ENCODE measurements at places on chromosomes 13 and 19.

- DNase-seq = peak; percentile 35
Measured at GRCh38 chr13:112934078-112934477, 34.9 kb upstream of the MCF2L start.

- no peak for DNase-seq
Measured at GRCh38 chr13:109333893-109334651, 452.3 kb downstream of the IRS2 start.

GRCh38 chr13:26017932-26018665 is 33.7 kb downstream of the SHISA2 start:
- no peak for DNase-seq

GRCh38 chr19:47257411-47258169 is 1.3 kb downstream of the CCDC9 start:
- DNase-seq = no peak

- DNase-seq = no peak
Measured at GRCh38 chr13:78659450-78659730, 435 bp upstream of the OBI1 start.

DNA sequence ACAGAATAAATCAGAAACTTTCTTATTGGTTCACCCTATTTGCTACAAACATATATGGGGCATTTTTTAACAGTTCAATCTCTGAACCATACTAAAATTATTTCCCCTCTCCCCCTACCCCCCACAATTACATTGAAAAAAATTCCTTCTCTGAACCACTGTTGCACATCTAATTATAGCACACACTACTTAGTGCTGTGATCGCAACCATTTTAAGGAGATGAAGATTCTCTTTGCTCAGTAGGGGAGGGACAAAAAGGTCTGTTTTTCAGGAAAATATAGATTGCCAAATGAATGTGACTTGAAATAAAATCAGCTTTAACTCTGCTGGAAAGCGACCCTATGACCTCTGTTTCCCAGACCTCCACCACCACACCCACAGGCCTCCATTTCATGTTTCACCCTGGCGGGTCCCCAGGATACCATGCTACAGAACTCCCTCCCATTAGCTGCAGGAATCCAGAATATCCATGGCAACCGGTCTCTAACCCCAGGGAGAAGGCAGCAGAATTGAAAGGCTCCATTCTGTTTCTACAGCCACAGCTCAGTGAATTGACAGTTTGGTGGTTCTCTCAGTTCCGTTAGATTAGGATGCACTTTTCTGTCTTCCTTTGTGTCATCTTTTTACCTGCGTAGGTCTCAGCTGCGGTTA is 286.3 kb downstream of the TBC1D4 start:
- no peak for DNase-seq

Measured in left lobe of liver (tissue), 2 donors.